ENCODE measurements at places on chromosomes 6 and 20.

GRCh38 chr20:16802652-16802935, 54.4 kb downstream of the OTOR start:
- no peak for DNase-seq

DNA sequence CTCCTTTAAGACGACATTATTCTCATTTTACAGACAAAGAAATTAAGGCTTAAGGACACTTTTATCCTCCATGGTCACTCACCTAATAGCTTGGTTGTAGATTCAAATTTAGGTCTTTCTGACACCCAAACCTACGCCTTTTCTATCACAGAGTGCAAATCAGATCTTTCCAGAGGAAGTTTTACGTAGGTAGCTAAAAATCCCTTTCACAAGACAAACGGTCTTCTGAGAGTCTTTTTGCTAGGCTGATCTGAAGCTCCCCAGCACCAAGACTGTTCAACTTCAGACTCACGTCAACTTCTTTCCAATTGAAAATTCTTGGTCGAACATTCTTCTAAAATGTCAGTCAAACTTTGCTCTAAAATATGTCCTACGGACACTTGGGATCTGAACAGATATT, 46.5 kb downstream of the BLOC1S5 start:
- DNase-seq: no peak

DNA sequence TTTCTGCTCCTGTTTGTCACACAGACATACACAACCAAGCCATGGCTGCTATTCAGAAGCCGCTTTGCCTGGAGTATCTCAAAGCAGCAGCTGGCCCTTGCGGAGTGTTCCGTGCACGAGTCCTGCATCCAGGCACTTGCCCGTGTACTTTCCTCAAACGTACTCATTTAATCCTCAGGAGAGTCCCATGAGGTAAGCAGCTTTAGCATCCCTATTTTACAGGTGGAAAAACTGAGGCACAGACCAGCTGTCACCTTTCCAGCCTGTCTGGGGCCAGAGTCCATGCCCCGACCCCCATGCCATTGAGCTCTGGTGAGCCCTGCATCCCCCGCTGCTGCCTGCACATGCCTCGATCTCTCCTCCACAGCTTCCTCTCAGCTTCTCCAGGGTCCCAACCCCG, 130.0 kb downstream of the ERMARD start:
- DNase-seq: no peak

DNA sequence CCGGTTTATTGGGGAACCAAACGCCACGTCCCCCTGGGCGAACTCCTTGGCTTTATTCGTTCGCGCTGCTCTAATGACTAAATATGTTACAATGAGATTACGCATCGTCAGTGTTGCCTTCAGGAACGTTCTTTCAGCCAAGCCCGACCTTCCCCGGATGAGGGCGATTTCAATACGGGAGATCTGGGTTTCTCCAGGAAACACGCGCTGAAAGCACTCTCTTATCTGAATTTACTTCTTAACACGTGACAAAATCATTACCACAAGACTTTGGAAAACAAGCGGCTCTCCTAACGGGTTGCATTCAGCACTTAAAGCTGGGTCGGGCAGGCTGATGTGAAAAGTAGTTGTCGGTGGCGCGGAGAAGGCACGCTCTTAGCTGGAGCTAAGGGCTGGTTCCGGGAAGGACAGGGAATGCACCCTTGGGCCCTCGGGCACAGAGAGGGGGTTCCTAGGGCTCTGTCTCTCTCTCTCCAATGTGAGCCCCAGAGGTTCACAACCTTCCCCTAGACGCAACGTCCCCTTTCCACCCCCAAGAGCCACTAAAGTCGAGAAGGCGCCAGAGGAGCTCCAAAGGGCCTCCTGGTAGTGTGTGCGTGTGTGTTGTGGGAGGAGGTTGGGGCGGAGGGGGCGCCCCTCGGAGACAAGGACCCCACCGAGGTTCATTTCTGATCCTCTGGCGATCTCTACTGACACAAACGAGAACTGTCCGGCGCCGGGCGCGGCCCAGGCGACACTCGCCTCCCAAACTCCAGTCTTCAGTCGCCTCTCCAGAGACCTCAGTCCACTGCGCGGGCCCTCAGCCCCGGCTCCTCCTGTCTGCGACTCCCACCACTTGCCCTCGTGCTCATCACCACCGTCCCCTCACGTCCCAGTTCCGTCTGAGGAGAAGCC, 7.1 kb upstream of the NKX2-2 start:
- no peak for DNase-seq

DNA sequence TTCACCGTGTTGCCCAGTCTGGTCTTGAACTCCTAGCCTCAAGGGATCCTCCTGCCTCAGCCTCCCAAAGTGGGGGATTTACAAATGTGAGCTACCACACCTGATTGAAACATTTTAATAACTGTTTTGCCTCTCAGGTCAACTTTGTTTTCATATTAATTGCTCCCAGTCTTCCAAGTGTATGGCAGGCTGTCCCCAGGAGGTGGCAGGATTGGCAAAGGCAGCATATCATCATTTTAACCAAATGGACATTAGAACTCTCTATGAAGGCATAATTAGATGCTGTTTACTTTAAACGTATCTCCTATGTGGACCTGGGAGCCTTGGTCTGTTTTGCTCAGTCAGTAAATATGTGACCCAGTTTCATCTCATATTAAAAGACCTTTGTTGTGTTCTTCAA, 59.2 kb upstream of the CSE1L start:
- no peak for DNase-seq

DNA sequence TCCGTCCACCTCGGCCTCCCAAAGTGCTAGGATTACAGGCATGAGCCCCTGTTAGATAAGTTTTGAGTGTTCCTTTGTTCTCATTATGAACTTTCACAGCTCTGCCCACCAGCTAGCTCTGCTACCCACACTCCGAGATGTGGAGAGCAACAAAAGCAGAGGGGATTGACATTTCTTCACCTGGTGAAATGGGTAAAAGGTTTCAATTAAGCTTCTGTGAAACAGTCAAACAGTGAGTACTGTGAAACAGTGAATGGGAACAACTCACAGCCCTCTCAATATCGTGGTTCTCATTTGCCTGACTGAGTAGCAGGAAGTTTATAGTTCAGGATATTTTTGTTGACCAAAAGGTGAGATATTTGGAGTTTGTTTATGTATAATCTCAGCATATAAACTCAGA, 412.8 kb downstream of the CD83 start:
- DNase-seq: no peak

GRCh38 chr6:169626169-169626568, 75.7 kb downstream of the WDR27 start:
- DNase-seq: no peak

- no peak for DNase-seq
Measured at GRCh38 chr6:80460257-80460865, 353.9 kb downstream of the BCKDHB start.

GRCh38 chr6:13935190-13935880, 10.6 kb downstream of the RNF182 start:
- no peak for DNase-seq
